ENCODE measurements at places on chromosomes 1 and 21. TPM values are rescaled to one million over a fixed set of nuclear protein-coding genes. Genes with fewer than 3 reads are reported as not detected.

Gene PIGR
- not detected for total RNA-seq

DNA sequence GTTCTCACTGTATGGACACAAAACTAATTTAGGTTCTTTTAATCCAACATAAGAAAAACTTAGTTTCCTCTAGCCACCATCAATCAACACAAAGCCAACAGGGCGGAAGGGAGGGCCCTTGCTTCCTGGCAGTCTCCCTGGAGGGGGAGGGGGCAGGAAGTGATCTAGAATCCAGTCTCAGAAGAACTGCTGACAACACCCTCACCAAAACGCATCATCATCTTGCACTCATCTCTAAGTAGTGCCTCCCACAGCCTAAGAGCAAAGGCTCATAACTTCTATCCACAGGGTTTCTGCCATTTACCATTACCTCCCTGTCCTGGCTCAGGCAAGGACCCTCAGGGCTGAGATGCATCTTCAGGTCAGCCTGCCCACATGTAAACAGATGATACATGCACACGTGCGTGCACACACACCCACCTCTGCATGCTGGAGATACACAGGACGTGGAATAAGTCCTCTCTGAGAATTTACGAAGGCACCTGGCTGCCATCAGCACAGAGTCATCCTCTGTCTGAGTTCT, 20.5 kb downstream of the HIVEP3 start:
- DNase-seq = no peak

GRCh38 chr1:15220024-15220392, 27.0 kb upstream of the FHAD1 start:
- DNase-seq = no peak

DNA sequence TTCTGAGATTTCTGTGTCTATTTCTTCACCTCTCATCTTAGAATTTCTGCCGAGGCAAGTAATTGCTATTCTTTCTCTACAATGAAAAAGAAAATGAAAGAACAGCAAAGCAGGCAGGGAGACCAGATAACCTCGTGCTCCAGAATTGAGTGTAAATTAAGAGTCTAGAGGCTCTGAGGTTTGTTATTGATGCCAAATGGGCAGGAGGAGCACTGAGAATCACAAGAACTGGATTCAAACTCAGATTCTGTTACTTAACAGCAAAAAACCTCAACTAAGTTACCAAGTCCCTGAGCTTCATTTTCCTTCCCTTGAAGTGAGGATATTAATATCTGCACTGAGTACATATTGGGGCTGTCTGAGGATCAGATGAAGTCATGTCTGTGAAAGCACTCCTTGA, 5.5 kb upstream of the DDR2 start:
- no peak for DNase-seq

Gene KMO
- total RNA-seq = not detected

GRCh38 chr1:217888328-217888727, 257.2 kb downstream of the SPATA17 start:
- DNase-seq = no peak

DNA sequence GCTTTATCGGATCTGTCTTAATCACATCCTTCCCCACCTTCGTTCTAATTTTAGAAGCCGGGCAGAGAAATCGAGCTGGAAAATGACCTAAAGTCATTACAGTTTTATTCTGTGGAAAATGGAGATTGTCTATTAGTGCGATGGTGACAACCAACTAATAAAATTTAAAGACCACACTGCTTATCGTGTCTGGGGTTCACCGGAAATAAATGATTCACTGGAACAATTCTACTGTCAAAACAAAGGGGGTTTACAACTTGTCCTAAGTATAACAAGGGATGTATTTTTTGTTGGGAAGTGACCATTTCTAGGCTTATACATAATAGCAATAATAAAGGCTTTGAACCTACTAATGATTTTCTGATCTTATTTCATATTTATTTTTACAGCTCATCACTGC, 55.6 kb downstream of the B3GALNT2 start:
- DNase-seq = no peak

Gene KCNE2
- not detected for total RNA-seq

DNA sequence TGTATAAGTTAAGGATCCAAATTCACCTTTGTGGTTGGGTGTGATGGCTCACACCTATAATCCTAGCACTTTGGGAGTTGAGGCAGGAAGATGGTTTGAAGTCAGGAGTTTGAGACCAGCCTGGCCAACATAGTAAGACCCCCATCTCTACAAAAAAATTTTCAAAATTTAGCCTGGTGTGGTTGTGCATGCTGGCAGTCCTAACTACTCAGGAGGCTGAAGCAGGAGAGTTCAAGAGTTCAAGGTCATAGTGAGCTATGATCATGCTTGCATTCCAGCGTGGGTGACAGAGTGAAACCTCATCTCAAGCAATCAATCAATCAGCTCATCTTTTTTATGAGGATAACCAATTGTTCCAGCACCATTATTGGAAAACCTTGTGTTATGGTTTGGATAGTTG, 16.5 kb upstream of the SLC1A7 start:
- DNase-seq = no peak

Gene FCGR2B
- not detected for total RNA-seq

Data from LHCN-M2 (cell line).